IMR-90 (cell line): ENCODE measurements at places on chromosomes 1 and 21. TPM values are rescaled to one million over a fixed set of nuclear protein-coding genes. Genes with fewer than 3 reads are reported as not detected.

GRCh38 chr1:95396557-95396956, 162.5 kb downstream of the RWDD3 start:
- H3K4me3 ChIP-seq: no peak overlapping the region
- no peak overlapping the region for H3K27ac ChIP-seq
- H3K27me3 ChIP-seq: no peaks in the 10 kb centered on the region
- no peak for DNase-seq

- H3K4me3 ChIP-seq: no peak overlapping the region
- no peak for DNase-seq
- no peak overlapping the region for H3K27ac ChIP-seq
- no peaks in the 10 kb centered on the region for H3K36me3 ChIP-seq
These were observed 9.9 kb upstream of the RIPK4 start for GRCh38 chr21:41776778-41777177.

DNA sequence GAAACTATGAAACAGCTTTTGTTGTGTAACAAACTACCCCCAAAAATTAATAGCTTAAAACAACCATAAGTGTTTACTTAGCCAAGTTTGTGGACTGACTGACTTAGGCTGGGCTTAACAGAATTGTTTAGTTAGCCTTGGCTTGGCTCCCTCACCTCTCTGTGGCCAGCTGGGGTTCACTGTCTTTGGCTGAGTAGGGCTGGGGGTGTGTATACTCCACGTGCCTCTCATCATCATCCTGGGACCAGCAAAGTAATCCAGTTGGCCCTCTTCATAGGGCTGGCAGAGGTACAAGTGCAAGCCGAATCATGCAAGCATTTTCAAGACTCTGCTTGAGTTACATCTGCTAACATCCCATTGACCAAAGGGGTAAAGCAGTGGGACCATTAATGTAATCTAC, 252.3 kb downstream of the BRINP2 start:
- no peak overlapping the region for H3K4me3 ChIP-seq
- no peak overlapping the region for H3K27ac ChIP-seq
- no peaks in the 10 kb centered on the region for H3K27me3 ChIP-seq
- no peaks in the 10 kb centered on the region for H3K4me1 ChIP-seq
- DNase-seq: no peak

- H3K36me3 ChIP-seq: peaks cover 8% of the 10 kb centered on the region; the same call in 1 of the 2 replicates
- H3K27ac ChIP-seq: peak overlapping the region; percentile 2; the same call in 1 of the 2 replicates
- no peaks in the 10 kb centered on the region for H3K27me3 ChIP-seq
These were observed 66.4 kb downstream of the NTPCR start for GRCh38 chr1:233016798-233017197.

DNA sequence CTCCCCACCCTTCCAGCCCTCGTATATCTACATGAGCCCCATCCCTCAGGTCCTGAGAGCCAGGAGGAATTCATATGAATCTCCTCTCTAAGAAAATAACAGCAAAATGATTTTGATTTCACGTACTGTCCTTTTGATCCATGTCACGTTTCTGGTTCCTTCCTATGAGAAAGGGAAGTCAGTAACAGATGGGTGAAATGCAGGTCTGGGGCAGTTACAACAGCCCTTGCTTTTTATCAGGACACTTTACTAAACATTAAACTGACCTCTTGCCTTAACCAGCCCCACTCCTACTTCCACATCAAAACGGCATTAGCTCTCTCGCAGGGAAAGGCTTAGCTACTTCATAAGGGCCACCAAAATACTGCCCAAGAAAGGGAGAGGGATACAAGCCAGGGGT, 59.0 kb downstream of the SPATA46 start:
- no peaks in the 10 kb centered on the region for H3K36me3 ChIP-seq
- H3K4me1 ChIP-seq: no peaks in the 10 kb centered on the region
- no peak overlapping the region for H3K27ac ChIP-seq
- no peak for DNase-seq
- H3K4me3 ChIP-seq: no peak overlapping the region

DNA sequence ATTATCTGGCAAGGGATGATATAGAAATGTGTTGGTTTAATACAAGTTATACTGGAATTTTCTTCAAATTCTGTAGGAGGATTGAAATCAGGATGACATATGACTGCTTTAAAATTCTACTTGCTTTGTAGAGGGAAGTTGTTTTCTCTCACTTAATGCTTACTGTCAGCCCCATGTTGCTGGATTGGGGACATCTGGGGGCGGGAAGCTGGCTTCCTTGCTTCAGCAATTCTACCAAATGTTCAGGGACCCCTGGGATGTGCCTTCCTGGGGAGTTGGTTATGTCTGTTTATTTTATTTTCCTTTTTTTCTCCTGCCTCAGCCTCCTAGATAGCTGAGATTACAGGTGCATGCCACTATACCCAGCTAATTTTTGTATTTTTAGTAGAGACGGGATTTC, 63.5 kb downstream of the CNIH3 start:
- H3K27ac ChIP-seq: no peak overlapping the region
- no peaks in the 10 kb centered on the region for H3K4me1 ChIP-seq
- H3K4me3 ChIP-seq: no peak overlapping the region

DNA sequence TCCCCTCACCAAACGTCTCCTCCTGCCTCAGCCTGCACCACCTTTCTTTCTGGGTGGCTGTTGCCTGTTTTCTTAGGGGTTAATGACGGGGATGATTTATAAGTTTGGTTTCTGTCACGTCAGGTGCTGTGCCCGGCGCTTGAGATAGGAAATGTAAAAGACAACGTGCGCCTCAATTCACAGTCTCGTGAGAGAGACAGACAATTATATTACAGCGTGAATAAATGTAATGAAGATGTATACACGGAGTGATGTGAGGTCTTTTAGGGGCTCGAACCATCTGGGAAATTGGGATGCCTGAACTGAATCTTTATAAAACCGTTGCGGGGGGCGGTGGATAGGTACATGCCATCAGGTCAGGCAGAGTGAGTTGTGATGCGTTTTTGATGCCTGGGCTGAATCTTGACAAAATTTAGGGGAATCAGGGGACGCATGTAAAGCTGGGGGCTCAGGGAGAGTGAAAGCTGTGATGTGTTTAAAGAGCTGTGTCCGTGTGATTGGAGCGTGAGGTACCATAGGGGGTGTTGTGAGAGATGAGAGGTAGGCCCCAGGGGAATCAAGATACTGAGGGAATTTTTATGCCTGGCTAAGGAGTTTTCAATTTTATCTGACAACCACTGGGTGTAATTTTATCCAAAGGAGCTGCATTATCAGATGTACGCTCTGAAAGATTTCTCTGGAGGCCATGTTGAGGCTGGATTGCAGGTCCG, 831 bp downstream of the TIPRL start:
- H3K36me3 ChIP-seq: no peaks in the 10 kb centered on the region; the same call in 1 of the 2 replicates
- H3K4me3 ChIP-seq: peak overlapping the region; percentile 74
- H3K27ac ChIP-seq: peak overlapping the region; percentile 89
- H3K4me1 ChIP-seq: no peaks in the 10 kb centered on the region
- H3K27me3 ChIP-seq: no peaks in the 10 kb centered on the region

DNA sequence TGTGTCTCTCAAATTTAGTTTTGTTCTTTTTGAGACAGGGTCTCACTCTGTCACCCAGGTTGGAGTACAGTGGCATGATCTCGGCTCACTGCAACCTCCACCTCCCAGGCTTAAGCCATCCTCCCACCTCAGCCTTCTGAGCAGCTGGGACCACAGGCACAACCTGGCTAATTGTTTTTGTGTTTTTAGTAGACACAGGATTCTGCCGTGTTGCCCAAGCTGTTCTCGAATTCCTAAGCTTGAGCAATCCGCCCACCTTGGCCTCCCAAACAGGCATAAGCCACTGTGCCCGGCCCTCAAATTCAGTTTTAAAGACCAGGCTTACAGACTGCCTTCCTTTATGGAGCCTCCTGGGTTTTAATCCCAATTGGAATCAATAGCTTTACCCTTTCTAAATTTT, 83.7 kb upstream of the SELENON start:
- H3K27ac ChIP-seq: no peak overlapping the region
- no peaks in the 10 kb centered on the region for H3K36me3 ChIP-seq
- H3K4me3 ChIP-seq: no peak overlapping the region
- peaks cover 29% of the 10 kb centered on the region for H3K4me1 ChIP-seq
- no peaks in the 10 kb centered on the region for H3K27me3 ChIP-seq

DNA sequence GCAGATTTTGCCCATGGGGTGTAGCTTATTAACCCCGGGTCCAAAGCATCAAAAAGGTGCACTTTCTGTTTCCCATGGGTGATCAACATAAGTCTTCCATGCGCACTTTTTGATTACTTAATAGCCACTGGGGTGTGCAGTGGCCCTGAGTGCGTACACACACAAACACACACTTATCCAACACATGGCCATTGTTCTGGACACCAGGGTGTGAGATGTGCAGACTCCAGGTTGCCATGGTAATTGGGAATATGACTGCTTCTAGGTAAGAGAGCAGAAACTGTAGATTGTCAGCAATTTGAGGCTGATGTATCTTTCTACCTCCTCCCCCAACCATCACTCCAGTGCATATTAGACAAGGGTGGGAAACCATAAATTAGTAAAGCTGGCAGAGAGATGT, 68.8 kb downstream of the MAB21L3 start:
- H3K36me3 ChIP-seq: no peaks in the 10 kb centered on the region
- H3K4me1 ChIP-seq: no peaks in the 10 kb centered on the region
- peaks cover 3% of the 10 kb centered on the region; the same call in 1 of the 2 replicates for H3K27me3 ChIP-seq
- DNase-seq: no peak
- no peak overlapping the region for H3K27ac ChIP-seq
- no peak overlapping the region for H3K4me3 ChIP-seq

- no peaks in the 10 kb centered on the region for H3K4me1 ChIP-seq
- no peak overlapping the region for H3K4me3 ChIP-seq
- no peaks in the 10 kb centered on the region for H3K36me3 ChIP-seq
- no peaks in the 10 kb centered on the region for H3K27me3 ChIP-seq
- H3K27ac ChIP-seq: no peak overlapping the region
- no peak for DNase-seq
These were observed 148.7 kb downstream of the RUNX1 start for GRCh38 chr21:34900376-34900775.

DNA sequence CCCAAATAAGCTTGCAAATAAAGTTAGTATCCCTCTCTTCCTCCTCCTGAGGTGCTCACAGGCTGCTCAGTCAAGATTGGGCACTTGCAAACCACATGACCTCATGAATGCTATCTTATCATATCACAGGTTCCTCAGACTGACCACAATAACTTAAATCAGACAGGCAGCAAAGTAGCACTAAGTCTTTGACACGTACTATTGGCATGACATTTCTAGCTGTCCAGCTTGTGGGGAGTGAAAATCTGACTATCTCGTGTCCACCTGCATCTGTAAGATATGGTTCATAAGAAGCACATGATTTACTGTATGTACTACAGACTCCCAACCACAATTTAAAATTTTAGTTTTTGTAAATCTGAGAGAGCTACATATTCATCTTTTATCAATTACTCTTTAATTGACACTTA, 58.0 kb upstream of the GFI1 start:
- DNase-seq: peak; percentile 23
- no peaks in the 10 kb centered on the region for H3K27me3 ChIP-seq
- peaks cover 3% of the 10 kb centered on the region; the same call in 1 of the 2 replicates for H3K4me1 ChIP-seq
- H3K27ac ChIP-seq: no peak overlapping the region
- no peak overlapping the region for H3K4me3 ChIP-seq
- H3K36me3 ChIP-seq: no peaks in the 10 kb centered on the region

DNA sequence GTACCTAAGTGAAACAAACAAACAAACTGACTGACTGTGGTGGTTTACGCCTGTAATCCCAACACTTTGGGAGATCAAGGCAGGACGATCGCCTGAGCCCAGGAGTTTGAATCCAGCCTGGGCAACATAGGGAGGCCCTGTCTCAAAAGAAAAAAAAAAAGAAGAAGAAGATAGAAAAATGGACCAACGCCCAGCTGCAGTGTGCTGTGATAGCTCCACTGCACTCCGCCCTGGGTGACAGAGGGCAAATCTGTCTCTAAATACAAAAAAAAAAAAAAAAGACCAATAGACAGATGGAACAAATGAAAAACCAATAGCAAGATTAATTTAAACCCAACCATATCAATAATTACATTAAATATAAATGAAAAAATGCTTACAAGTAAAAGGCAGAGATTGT, 13.9 kb downstream of the AKR7A3 start:
- no peaks in the 10 kb centered on the region; the same call in 1 of the 2 replicates for H3K27me3 ChIP-seq
- H3K4me1 ChIP-seq: no peaks in the 10 kb centered on the region
- no peak for DNase-seq
- no peak overlapping the region for H3K27ac ChIP-seq
- H3K4me3 ChIP-seq: no peak overlapping the region

GRCh38 chr1:180360333-180361075, 130.4 kb downstream of the LHX4 start:
- no peak overlapping the region for H3K4me3 ChIP-seq
- H3K27me3 ChIP-seq: no peaks in the 10 kb centered on the region

DNA sequence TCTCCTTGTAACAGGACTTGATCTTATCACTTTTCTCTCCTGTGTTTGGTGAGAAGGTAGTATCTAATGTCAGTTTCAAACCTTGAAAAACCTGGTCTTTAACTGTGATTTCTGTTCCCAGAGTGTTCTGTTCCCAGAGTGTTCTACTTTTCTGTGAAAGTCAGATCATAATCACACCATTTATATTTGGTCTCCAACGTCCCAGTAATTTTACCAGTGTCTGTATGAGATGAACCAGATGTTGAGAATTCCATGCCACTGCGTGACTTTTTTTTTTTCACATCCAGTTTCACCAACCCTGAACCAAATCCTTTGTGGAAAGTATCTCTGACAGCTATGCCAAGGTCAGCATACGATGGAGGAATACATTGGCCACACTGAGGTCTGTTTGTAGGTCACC, 365.2 kb downstream of the USP25 start:
- no peaks in the 10 kb centered on the region for H3K4me1 ChIP-seq
- no peaks in the 10 kb centered on the region for H3K27me3 ChIP-seq
- no peak overlapping the region for H3K4me3 ChIP-seq

DNA sequence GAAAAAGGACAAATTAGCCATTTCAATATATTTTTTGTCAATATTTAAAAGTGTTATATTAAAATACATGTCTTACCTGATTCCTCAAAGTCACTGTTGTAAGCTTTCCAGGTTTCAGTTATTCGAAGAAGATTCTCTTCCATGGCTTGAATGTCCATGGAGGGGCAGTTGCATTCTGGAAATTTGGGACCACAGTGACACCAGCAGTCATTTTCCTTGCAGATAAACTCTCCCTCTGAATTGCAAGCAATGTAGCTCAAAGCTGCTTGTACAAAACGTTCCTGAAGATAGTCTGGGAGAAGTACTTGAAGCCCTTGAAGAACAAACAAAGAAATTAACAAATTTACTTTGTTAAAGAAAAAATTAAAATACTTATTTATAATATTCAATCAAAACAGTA, 251.7 kb downstream of the BRINP3 start:
- no peaks in the 10 kb centered on the region for H3K4me1 ChIP-seq
- no peaks in the 10 kb centered on the region for H3K27me3 ChIP-seq

PGBD5 gene
- total RNA-seq: 0.18 and 0.28 TPM in 2 replicates

FBXO2 gene
- total RNA-seq: 0.36 and 0.56 TPM in 2 replicates

SH2D1B gene
- total RNA-seq: 0.18 TPM in 1 of 2 replicates, not detected in the other

CATSPERE gene
- total RNA-seq: 0.18 and 0.28 TPM in 2 replicates

LRRC71 gene
- not detected in 2 replicates for total RNA-seq

MTR gene
- total RNA-seq: 31.0 and 32.8 TPM in 2 replicates

OLIG2 gene
- not detected in 2 replicates for total RNA-seq

TNFRSF8 gene
- total RNA-seq: under 0.01 TPM in 2 replicates
